ENCODE measurements at places on chromosomes 2 and 18.

- DNase-seq: peak; percentile 1
Observed at GRCh38 chr2:119760237-119760955, 674 bp downstream of the PTPN4 start.

GRCh38 chr2:239201884-239202283 lies 198.9 kb downstream of the HDAC4 start:
- no peak for DNase-seq

- no peak for DNase-seq
Observed at GRCh38 chr2:160028431-160029269, 33.8 kb downstream of the PLA2R1 start.

- DNase-seq: no peak
Observed at GRCh38 chr2:157793053-157793612, 83.0 kb downstream of the ACVR1 start.

- peak; percentile 95 for DNase-seq
Observed at GRCh38 chr18:11955239-11956029, 25.9 kb upstream of the IMPA2 start.

GRCh38 chr18:21267400-21267799 lies 25.4 kb downstream of the GREB1L start:
- no peak for DNase-seq
